ENCODE measurements at places on chromosomes 13 and 19.

DNA sequence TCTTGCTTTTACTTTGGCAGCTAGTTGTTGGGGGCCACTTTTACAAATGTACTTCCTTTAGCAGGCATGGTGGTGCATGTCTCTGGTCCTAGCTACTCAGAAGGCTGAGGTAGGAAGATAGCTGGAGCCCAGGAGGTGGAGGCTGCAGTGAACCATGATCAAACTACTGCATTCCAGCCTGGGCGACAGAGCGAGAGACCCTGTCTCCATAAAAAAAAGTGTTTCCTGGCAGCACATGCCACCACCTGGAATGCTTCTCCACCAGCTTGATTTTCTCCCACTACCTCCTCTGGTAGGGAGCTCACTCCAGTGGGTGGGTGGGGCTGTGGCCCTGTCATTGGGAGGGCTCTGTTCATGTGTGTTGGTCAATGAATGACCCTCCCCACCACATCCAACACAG lies 12.5 kb downstream of the FZR1 start:
- no peak for DNase-seq

DNA sequence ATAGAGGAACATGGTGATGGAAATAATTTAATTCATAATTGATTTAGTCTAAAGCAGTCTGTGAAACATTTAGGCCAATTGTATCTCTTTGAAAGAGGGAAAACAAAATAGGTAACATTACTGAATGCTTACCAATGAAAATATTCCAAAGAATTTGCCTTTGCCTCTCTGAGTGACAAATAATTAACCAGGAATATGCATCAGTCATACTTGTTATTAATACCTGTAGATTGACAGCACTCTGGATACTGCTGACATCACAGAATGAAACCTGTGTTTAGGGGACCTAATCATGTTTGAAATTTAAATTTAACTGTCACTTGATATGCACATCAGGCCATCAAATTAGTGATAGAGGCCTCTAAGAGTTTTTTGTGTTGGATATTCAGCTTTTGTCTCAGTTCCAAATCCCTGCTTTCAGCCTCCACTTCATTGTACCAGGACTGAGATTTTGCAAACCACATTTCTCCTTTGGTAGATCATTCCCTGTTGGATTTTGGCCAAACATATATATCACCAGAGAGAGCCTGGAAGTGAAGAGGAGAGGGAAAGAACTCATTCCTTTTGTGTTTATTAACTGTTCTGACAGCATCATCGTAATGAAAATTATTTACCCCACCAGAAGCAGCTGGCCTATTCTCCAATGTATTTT lies 64.8 kb upstream of the KLHL1 start:
- no peak for DNase-seq

DNA sequence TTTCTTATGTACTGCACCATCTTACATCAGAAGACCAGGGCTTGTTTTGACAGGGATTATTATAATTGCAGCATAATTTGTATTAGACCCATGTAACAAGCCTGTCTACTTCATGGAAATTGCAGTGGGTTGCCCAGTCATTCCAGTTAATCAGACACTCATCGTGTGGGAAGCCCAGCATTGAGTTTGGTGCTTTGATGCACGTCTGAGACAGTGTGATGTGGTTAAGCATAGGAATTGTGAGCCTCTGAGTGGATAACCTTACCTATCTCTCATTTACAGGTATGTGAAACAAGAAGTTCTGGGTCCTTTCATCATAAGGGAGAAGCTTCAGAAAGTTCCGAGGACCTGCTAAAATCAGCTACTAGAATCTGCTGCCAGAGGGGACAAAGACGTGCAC lies 12.8 kb downstream of the RGCC start:
- DNase-seq, result no peak

GRCh38 chr13:25147638-25148401 lies 24.3 kb downstream of the AMER2 start:
- DNase-seq, result no peak

GRCh38 chr19:35063940-35064818 lies 22.7 kb downstream of the HPN start:
- DNase-seq, result no peak

DNA sequence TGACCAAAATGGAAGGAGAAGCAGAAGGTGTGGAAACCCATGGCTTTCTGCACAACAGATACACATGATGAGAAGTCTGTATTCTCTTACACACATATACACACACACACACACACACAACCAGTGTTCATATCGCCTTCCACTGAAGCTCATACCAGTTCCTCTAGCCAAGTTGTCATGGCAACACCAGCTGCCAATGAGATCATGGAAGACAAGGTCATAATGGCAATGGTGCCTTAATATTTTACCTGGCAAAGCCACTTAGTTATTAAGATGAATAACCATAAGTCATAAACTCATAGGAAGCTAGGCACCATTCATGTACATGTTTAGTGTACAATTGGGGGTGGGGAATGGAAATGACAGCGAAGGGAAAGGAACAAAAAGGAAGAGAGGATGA lies 2.6 kb upstream of the DHRS12 start:
- no peak for DNase-seq

- DNase-seq, result peak; percentile 14
These were observed at the start of gene ZNF418 for GRCh38 chr19:57934820-57935665. ZNF418 (minus strand) TSS chr19:57935402; CDS start chr19:57933822, 1,580 bp downstream.

DNA sequence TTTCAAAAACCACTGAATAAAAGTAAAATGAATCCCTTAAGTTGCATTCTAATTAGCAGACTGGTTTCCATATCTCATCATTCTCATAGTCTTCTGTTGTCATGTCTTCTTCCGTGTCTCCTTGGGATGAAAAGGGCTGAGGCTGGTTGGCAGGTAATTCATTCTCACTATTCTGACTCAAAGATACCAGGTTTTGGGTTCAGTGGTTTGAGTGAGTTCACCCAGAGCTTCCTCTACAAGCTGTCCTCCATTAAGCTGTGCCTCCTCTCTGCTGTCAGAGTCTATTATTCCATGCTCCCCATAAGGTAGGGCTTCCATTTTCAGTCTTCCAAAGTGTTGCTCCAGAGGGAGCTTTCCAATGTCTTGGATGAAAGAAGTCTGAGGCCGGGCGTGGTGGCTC lies 68.3 kb downstream of the FNDC3A start:
- no peak for DNase-seq

- DNase-seq, result no peak
These were observed 279.8 kb upstream of the EDNRB start for GRCh38 chr13:78198419-78198818.

DNA sequence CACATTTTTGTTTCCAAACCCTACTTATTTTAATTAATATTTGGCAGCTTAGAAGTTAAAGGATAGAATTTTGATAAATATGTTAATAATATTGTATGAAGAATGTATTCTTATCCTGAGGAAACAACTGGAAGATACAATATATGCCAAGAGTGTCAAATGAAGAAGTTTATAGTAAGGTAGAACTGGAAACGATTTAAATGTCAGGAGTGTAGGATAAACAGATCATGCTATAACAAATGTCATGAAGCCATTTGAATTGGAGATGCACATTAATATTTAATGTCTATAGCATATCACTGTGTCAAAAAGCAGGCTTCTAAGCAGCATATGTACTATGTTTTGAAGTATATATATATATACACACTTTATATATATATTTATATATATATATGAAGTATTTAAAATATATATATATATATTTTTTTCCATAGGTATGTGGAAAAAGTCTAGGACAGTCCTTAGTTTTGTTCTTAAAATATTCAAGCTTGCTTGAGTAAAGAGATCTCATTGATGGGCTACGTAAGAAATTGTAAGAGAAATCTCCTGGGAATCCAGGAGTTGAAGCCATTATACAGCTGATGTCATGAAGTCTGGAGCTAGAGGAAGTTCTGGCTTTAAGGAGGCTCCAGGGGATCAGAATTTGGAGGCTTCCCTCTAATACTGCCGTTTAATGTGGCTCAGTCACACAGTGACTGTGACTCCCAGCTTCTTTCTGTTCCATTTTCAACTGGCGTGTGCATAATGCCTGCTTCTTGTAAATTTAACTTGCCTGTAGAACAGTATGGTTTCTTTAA lies 79.9 kb upstream of the MYCBP2 start:
- DNase-seq, result no peak

DNA sequence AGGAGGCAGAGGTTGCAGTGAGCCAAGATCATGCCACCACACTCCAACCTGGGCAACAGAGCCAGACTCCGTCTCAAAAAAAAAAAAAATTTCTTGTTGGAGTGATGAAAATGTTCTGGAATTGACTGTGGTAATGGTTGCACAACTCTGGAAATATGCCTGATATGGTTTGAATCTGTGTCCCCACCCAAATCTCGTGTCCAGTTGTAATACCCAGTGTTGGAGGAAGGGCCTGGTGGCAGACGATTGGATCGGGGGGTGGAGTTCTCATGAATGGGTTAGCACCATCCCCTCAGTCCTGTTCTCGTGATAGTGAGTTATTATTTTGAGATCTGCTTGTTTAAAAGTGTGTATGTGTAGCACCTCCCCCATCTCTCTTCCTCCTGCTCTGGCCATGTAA lies 41.1 kb upstream of the MAP3K10 start:
- no peak for DNase-seq

DNA sequence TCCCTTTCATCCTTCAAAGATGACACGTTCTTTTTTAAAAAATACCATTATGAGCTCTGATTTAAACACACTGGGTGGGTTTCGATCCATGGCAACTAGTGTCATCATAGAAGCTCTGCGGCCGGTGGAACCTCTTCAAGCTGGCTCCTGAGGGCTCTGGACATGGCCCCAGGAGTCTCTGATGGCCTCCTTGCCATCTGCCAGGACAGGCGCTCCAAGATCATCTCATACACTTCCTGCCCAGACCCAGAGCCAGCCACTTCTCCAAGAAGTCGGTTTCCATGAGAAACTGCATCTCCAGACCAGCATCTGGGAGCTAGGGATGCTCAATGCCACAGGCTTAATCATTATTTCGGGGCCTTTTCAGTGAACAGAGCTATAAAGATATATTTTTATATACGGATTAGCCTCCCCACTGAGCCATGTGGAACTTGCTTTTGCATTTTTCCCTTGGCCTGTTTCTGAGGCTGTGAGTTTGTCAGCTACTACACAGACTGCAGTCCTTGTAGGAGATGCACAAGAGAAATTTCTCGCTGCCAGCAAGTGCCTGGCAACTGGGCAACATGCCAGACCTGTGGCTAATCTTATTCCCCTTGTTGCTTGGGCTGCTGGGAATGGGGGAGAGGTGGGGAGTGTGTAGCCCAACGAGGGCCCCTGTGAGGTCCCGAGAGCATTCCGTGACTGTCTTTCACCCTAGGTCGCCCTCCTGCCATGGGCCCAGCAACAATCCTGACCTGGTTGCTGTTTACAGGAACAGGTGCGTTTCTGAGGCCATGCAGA lies 15.9 kb downstream of the SUGP1 start:
- no peak for DNase-seq

DNA sequence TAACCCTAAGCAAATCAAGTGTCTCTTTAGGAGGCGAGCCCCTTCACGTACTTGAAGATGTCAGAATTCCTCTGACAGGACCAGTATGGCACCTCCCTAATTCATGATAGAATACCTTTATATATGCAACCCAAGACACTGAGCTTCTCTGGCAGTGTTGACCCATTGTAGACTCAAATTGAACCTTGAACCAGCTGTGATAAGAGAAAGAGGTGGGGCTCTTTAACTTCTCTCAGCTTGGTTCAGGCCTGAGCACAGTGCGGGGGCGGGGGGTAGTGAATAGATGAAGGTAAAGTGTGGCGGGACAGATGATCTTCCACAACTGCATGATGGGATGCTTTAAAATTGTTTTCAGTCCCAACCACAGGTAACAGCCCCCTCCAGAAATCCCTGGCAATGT lies 12.1 kb downstream of the MBNL2 start:
- DNase-seq, result no peak

GRCh38 chr19:35211545-35212230 lies 16.9 kb downstream of the FAM187B start:
- peak; percentile 80 for DNase-seq

- DNase-seq, result no peak
These were observed 527.1 kb downstream of the UQCRFS1 start for GRCh38 chr19:28685802-28686201.

DNA sequence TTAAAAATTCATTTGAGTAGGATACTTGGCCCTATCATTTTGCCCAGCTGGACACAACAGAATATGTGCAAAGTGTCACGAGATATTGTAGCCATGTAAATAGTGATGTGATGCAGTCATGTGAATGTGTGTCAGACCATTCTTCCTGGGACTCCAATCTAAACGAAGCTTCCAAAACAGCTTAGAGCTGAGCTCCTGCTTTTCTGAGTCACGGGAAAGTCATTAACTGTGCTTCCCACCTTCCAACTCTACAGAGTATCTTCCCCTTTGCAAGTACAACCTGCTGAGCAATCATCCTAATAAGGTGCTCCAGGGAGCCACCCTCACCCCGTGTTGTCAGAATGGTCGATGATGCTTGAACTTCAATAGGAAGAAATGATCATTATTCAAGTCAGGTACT lies 294.7 kb downstream of the MYO16 start:
- DNase-seq, result no peak

DNA sequence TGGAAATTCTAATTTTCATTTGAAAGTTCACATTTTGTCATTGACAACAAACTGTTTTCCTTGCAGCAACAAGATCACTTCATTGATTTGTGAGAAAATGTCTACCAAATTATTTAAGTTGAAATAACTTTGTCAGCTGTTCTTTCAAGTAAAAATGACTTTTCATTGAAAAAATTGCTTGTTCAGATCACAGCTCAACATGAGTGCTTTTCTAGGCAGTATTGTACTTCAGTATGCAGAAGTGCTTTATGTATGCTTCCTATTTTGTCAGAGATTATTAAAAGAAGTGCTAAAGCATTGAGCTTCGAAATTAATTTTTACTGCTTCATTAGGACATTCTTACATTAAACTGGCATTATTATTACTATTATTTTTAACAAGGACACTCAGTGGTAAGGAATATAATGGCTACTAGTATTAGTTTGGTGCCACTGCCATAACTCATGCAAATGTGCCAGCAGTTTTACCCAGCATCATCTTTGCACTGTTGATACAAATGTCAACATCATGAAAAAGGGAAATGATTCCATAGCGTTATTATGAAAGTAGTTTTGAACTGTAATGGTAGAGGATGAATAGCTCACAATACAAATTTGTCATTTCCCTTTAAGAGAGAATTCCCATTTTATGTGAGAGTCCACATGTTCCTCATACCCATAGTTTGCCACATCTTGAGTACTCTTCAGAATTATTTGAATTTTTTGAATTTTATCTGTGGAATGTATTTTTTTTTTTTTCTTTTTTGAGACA lies 2.6 kb downstream of the BRCA2 start:
- DNase-seq, result no peak

- DNase-seq, result no peak
These were observed 37.1 kb downstream of the MYO9B start for GRCh38 chr19:17112700-17113099.
